ENCODE measurements at places on chromosomes 11 and 22.
A peak's percentile ranks its signal among the peaks of the same experiment; 100 is the strongest.

DNA sequence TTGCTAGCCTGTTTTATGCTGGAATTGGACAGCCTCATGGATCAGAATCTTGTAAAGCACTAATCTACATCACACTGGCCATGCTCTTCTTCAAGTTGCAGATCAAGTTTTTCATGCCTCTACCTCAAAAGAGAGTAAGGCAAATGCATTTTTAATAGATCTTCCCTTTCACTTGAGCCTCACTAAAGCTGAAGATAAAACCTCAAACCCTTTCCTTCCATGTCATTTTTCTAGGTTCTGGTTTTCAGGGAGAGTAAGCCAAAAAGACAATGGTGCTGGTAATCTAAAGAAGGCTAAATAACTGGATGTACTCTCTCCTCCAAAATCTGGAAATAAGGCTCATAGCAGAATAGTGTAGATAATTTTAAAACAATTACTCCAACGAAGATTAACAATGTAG, 28.3 kb downstream of the POU2AF1 start:
- DNase-seq, result no peak

DNA sequence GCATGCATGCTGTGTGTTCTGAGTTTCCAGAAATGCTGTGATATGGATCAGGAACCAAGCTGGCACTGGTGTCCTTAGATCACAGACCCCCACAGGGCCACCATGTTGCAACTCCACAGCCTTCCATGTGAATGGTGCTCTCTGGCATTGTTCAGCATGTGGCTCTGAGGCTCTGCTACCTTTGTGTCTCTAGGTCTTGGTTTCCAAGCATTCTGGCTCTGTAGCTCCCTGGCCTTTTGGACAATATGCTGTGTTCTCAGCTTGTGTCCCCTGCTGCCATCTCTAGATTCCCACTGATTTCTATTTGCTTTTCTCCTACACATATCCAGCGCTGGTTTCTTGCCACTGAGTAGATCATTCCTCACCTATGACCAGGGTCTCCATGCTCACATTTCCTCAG, 3.9 kb downstream of the SPTBN2 start:
- no peak for DNase-seq

GRCh38 chr22:30605449-30606110, 1.4 kb upstream of the TCN2 start:
- DNase-seq, result no peak

GRCh38 chr22:31229402-31230079, 17.4 kb downstream of the LIMK2 start:
- no peak for DNase-seq

DNA sequence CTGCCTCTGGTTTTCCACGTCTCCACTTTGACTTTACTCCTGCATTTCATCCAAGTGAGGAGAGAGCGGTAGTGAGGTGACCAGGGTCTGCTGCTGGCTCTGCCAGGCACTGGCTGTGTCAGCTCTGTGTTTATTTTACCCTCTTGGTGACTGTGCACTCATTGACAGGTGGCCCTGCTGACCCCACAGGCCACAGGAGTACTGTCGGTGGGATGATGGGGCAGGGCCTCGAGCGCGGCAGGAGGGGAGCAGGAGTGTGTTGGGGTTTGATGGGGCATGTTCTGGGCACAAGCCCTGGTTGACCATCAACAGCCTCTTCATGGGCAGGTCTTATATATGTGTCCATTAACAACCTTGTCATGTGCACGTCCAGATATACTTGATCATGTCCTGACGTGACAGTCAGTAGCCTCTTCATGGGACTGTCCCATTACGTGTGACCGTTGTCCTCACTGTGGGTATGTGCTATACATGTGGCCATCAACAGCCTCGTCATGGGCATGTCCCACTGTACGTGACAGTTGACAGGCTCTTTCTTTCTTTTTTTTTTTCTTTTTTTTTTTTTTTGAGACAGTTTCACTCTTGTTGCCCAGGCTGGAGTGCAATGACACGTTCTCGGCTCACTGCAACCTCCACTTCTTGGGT, 31.4 kb upstream of the ACR start:
- DNase-seq, result peak; percentile 59

DNA sequence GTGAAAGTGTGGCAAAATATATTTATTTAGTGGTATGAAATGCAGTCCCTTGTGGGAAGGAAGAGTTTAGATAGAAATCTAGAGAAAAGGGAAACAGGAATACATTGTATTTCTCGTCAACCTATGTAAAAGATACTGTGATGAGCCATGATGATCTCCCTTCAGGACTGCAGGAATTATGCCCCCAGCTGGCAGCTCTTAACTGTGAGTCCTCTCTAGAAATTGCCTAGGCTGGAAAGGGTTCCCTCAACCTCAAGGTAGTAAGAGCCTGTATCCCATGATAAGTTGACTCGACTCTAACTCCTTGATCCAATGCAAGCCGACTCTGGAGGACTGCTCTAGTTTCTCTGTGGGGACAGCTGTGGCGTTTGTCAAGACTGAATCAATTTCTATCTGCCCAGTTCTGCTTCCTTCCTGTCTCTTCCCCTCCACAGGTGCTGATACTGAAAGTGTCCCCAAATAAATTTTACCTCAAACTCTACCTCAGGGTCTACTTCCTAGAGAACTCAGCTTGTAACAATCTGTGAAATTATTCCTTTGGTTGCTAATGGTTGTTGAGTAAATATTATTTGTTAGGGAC, 897.3 kb downstream of the METTL15 start:
- DNase-seq, result no peak

- no peak for DNase-seq
These were observed 436.9 kb downstream of the GUCY1A2 start for GRCh38 chr11:106581399-106581798.

DNA sequence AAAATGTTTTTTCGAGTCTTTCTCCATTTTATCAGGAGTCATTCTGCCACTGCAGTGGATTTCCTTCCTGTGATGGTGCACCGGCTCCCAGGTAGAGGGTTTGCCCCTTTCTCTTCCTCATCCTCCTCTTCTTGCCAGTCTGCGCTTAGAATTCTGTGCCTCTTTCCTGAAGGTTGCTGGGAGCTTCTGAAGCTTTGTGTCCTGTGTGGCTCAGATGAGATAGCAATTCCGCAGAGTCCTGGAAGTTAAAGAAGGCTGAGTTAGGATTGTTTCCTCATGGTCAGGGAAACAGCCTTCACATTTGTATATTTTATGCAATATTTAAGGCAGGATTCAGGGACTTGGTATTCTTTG, 264 bp downstream of the BCO2 start:
- no peak for DNase-seq

DNA sequence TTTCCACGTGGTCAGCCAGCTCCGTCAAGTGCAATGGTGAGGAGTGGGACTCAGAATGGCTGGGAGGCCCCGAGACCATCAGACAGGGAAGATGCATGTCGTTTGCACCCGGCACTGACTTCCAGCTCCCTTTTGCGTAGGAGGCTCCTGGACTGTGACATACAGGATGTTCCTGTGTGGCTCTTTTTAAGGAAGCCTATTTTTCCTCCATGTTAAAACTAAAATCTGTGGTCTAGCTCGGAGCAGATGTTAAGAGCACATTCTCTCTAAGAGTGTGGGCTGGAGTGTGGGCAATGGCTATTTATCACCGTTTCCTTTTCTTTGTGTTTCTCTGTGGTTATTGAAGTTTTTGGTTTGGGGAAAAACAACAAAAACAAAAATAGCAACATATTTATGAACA, 40.9 kb upstream of the AMPD3 start:
- no peak for DNase-seq

GRCh38 chr22:23058481-23059283, 11.6 kb upstream of the GNAZ start:
- peak; percentile 53 for DNase-seq

DNA sequence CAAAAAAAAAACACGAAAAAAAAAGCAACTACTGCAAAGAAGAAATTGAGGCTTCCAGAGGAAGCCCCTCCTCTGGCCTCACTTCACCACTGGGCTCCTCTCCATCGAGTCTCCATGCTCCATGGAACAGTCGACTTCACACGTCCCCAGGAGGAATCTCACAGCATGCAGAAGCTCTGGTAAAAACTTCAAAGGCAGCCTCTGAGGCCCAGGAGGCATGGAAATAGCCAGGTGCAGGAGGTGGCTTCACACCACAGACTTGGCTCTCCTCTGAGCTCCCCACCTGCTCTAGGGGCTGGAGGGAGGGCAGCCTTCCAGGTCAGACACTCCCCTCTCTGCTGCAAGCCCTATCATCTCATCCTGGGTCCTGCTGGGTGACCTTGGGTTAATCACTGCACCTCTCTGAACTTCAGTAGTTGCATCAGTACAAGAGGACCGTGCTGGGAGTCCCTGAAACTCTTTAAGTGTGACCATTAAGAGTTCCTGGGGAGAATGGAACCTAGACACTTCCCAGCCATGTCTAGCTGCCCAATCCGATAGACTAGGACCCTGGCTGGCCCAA, 8.2 kb downstream of the PDE2A start:
- DNase-seq, result no peak

GRCh38 chr11:72969894-72970335, 155.7 kb downstream of the ATG16L2 start:
- no peak for DNase-seq

DNA sequence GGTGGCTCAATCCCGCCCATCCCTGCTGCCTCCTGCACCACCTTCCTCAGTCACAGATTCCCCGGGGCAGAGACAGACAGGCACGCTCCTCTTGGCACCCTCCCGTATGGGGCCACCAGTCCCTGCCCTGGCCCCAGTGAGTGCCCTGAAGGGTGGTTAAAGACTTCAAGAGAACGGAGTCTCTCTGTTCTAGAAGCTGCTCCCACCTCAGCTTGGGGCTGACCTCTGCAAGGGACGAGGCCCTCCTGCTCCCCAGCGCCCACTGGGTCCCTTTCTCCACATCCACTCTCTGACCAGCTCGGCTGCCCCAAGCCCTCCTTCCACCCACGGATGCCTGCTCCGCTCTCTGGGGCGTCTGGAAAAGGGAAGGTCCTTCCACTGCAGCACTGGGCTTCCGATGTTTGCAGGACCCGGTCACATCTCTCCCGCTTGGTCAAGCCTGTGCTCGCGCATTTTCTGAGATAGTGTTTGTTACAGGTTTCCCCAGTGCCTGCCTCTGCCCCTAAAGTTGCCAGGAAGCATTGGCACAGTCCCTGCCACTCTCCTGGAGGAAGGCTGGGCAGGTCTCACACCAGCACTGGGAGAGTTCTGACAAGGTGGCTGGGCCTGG, 1487.9 kb downstream of the TBC1D22A start:
- no peak for DNase-seq

DNA sequence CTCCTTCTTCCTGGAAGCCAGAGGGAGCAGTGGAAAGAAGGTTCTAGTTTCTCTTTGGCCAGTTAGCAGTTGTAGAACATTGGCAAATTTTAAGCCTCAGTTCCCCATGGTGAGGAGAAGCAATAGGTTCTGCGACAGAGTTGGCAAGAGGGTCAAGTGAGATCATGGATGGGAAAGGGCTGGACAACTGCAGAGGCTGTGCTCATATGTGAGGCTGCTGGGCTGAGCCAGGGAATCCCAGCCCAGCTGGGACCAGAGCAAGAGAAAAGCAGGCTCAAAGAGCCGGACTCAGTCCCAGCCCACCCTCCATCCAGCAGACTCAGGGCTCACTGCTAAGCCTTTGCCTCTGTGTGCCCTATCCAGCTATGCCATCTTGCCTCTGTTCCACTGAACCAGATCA, 66.8 kb upstream of the MYOD1 start:
- DNase-seq, result no peak

GRCh38 chr11:112156956-112157766, 6.7 kb downstream of the IL18 start:
- no peak for DNase-seq

GRCh38 chr11:82730286-82730685, 3.4 kb downstream of the FAM181B start:
- DNase-seq, result no peak

- DNase-seq, result no peak
These were observed 16.2 kb downstream of the OTOG start for GRCh38 chr11:17563231-17563646.

- no peak for DNase-seq
These were observed 315.2 kb downstream of the BLID start for GRCh38 chr11:121800731-121801393.

DNA sequence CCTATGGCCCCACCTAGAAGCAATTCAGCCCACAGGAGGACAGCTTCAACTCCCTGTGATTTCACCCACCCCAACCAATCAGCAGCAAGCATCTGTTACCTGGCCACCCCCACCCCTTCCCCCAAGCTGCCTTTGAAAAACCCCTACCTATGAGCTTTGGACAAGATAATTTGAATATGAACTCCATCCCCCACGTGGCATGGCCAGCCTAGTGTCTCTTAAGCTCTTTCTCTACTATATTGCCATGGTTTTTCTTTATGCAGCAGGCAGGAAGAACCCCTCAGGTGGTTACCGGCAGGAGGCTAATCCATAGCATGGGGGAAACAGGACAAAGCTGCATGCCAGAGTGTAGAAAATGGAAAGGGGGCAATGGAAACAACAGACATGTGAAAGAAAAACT, 29.0 kb downstream of the CTSC start:
- no peak for DNase-seq

GRCh38 chr11:118663902-118664301, 15.5 kb downstream of the TREH start:
- no peak for DNase-seq

GRCh38 chr11:28343304-28344233, 235.4 kb downstream of the METTL15 start:
- DNase-seq, result no peak

DNA sequence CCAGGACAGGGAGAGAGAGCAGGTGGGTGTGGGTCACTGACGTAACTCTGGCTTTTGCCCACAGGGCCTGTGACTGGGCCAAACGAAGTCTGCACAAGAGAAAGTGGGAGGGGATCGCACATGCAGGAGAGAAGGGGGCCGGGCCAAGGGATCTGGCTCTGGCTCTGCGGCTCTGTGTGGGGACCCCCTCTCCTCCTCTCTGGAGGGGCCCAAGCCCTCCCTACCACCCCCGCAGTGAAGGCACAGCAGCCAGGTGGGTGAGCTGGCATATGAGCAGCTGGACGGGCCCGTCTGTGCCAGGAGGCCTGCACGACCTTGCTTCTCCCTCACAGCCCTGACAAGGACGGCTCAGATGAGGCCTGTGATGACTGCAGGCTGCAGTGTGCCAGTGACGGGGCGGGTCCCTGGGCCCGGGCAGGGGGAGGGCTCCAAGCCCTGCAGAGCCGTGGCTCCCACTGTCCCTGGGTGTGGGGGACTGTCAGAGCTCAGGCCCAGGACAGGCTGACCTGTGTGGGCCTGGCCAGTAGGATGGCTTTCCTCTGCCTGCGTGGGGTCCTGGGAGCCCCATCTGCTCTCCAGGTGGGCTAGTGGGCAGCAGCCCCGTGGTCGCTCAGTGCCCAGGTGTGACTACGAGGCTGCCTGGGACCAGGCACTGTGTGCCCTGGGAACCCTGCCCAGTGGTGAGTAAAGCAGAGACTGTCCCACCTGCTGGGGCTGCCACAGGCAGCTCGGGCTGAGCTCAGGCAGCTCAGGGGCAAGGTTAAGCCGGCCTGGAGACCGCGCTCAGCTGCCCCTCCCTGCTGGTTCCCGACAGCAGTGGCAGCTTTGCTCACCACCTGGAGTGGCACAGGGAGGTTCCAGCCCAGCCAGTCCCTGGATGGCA, 22.2 kb downstream of the MRGPRG start:
- DNase-seq, result no peak

All from chondrocyte (in vitro differentiated cells).